GM12865 (cell line): ENCODE measurements at places on chromosomes 4 and X.

DNA sequence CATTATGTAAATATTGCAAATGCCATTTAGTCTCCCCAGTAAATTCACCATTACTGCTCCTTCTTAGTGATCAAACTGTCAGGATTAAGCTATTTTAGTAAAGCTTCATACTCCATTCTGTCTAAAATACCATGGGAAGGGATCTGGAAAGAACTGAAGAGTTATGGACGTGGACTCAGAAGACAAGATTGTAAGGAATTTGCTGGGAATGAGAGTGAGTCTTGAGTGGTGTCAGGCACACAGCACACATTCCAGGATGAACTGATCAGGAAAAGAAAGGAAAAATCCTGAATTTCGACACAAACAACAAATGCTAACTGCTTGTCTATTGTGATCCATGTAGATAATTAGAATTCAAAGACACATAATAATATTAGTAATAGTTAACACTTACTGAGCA, 311.0 kb downstream of the CENPC start:
- DNase-seq, result no peak

DNA sequence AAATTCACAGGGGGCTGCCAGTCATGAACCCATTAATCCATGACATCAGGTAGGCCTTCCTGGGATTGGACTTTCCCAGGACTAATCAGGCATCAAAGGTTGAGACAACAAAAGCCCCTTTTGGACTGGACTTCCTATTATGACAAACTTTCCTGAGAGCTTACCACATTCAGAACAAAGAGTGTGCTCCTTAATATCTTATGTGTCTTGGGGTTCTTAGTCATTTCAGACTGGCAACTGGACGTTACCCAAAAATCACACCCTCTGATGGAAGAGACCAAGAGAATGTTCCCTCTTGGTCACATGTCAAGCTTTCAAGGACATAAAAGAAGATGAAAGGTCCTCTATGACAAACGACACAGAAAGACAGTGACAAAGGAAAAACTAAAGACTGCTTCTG, 31.6 kb upstream of the PPP1R2C start:
- DNase-seq, result peak; percentile 12

GRCh38 chr4:836003-836511, 10.1 kb upstream of the CPLX1 start:
- DNase-seq, result no peak

- DNase-seq, result no peak
Observed at GRCh38 chrX:103453655-103454054, 65.6 kb downstream of the RAB40A start.

GRCh38 chrX:4930426-4930825, 1217.0 kb upstream of the PRKX start:
- no peak for DNase-seq

DNA sequence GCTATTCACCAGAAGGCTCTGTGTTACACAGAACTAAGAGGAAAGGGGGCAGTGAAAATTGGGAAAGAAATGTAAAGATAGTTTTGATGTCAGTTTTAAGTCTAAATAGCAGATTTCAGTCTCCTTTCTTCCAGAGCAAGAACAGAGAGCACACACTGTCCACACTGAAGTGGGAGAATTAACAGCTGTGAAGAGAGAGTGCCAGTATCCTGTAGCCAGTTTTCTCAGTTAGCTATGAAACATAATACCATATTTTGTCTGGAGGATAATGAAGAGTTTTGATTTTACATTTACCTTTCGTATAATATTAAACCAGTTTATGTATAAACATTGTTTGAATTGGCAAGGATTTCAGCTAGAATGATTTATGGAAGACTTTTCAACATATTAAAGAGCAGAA, 35.1 kb downstream of the FBXO8 start:
- no peak for DNase-seq

- DNase-seq, result no peak
Observed at GRCh38 chr4:113060853-113061252, 11.4 kb downstream of the ANK2 start.

GRCh38 chr4:182231080-182231479, 12.1 kb upstream of the TENM3 start:
- no peak for DNase-seq

DNA sequence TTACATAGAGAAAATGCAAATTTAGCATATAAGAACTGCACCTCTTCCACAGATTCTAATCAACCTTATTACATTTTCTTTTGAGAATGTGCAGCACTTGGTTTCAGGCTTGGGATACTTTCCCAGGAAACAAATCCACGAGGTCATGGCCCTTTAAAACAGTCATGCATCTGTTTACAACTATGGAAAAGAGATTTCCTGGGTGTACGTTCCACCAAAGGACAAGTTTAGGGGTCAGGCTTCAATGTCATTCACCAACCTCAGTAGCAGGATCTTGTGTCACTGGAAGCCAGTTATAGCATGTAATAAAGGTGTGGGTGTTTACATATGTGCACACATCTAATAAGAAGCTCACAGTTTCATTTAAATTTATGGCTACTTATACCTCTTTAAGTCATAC, 30.7 kb downstream of the EREG start:
- DNase-seq, result no peak

DNA sequence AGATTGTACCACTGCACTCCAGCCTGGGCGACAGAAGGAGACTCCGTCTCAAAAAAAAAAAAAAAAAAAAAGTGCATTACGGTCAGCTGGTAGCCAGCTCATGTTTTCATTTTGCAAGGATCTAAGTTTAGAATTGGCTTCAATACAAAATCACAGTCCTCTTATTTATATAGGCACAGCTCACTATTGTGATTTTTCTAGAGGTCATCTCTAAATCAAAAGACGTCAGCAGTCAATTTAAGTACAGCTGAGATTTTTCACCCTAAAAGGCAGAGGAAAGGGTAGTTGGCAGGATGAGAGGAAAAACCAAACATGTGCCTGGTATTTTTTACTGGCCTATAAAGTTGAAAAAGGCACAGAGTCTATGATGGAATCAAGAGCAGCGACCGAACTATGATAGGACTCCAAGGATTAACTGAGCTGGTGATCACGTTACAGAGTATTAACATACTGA, 30.8 kb downstream of the ASB5 start:
- DNase-seq, result no peak

GRCh38 chrX:139795196-139795595, 87.2 kb upstream of the MCF2 start:
- DNase-seq, result peak; percentile 79

- no peak for DNase-seq
Observed at GRCh38 chr4:184151988-184152485, 65.6 kb downstream of the ENPP6 start.

DNA sequence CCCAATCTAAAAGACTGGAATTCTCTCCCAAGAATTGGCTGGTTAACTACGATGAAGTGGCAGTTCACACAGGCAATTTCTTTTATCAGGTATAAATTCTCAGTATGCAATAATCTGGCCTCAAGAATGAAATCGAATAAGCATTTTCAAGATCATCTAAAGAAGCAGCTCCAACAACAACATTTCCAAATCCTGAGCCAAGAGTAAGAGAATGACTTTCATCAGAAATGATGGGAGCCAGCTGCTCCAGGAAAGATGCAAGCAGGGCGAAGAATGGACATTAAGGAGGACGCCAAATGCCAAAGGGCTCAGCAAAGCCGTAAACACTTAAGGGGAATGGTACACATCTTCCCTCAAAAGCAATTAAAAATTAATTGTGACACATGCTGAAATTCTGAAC, 12.0 kb downstream of the ADAMTS3 start:
- DNase-seq, result no peak

DNA sequence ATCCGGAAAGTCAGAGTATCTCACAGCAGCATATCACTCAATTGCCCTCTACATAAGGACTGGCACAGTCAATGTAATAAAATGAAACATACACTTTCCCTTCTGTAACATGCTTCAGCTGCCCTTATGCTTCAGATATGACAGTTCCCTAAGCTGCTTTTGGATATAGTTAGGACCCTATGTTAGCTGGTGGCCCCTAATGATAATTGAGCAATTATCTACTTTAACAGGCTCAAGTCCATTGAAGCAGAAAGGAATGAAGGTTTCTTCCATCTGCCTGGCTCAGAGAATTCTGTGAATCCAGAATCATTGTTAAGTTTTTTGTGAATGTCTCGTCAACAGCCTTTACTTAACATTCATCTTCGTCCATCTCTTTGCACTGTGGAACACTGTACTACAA, 951.2 kb upstream of the DIAPH2 start:
- no peak for DNase-seq

DNA sequence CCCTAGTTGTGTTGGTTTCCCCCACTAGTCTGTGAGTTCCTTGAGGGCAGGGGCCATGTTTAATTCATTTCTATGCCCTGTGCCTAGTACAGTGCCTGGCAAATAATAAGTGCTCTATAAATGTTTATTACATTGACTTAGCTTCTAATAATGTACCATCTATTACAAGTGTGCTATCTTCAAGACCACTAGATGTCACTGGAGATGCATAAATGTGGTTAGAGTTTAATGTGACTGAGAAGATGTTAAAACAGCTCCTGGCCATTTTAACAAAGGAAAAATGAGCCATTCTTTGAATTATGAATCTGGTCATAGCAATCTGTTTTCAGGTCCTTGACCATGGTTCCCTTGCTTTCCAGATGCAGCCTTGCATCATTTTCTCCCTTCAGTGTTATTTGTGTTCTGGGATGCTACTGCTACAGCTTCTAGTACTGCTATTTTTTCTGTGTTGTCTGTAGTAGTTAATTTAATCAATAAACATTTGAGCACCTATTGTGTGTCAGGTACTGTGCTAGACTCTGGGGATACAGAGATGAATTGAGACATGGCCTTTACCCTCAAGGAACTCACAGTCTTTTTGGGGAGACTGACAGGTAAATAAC, 43.2 kb downstream of the SLC9A6 start:
- DNase-seq, result peak; percentile 37

DNA sequence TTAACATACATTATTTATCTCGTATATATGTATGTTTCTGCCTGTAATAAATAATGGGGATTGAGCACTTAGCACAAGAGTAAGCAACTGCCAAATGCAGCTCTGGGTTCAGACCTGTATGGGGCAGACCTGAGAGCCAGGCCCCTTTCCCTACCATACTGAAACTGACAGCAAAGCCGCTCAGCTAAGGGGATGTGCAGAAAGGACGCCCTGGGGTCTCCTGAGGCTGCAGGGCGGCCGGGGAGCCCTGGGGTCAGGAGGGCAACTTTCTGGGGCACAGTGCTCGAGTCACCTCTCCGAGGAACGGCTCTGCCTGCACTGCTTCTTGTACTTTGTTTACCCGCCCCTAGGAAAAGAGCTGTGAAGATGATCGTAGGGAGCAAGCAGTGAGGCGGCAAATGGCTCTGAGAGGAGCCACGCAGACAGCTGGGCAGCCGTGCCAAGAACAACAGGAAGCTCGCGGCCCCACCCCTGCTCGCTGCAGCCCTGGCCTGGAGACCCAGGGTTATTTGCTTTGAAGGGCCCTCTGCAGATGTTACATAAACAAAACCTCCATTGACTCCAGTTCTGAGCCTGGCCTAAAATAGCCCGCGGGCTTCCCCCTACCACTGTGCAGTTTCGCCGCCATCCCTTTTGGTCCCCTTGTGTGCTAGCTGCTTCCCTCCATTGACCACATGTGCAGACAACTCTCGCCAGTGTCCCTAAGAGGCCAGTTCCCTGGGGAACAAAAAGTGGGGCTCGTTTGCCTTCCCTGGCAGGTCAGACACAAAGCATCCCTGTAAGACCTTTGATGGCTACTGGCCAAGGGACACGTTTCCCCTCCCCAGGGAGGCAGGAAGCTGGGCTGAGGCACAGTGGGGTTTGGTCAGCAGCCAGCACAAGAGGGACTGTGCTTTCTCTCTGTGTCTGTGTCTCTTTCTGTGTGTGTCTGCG, 111.3 kb upstream of the LNX1 start:
- peak; percentile 93 for DNase-seq

- DNase-seq, result no peak
Observed at GRCh38 chrX:23765449-23765848, 17.5 kb upstream of the SAT1 start.

DNA sequence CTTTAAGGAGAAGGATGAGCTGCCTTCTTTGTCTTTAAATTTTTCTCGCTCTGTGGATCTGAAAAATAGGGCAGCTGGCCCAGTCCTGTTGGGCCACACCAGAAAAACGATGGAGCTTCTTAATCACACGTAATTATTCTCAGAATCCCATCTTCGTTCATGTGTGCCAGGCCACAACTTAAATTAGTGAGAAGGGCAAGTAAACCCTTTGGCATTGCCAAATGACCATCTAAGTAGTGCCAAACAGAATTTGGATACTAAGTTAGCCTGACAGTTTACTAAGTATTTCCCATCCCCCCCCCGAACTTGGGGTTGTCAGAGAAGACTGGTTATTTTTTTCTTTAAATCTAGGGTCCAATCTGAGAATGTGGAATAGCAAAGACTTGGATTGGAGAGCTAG, 62.0 kb downstream of the CASP3 start:
- DNase-seq, result no peak

GRCh38 chr4:85522277-85522676, 47.3 kb downstream of the ARHGAP24 start:
- DNase-seq, result no peak

DNA sequence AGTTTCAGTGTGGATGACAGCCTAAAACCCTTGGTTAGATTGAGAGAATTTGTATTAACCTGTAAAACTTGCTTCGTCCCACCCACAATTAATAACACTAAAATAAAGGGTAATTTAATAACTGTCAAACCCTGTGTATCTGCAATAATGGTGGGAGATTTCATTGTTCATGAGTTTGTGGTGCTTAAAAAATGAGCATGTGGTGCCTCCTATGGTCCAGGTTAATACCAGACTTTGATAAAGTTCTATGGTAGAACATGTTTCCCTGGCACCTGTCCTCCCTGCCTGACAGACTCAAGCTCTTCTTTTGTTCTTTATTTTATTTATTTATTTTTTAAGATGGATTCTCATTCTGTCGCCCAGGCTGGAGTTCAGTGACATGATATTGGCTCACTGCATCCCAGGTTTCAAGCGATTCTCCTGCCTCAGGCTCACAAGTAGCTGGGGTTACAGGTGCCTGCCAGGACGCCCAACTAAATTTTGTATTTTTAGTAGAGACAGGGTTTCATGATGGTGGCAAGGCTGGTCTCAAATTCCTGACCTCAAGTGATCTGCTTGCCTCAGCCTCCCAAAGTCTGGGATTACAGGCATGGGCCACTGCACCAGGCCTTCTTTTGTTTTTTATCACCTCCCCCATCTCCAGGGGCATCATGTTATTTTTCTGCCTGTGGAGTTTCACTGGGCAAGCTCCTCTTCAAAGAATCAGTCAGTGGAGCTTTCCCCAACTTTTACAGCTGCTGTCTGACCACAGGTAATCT, 289.2 kb downstream of the NR3C2 start:
- DNase-seq, result no peak

DNA sequence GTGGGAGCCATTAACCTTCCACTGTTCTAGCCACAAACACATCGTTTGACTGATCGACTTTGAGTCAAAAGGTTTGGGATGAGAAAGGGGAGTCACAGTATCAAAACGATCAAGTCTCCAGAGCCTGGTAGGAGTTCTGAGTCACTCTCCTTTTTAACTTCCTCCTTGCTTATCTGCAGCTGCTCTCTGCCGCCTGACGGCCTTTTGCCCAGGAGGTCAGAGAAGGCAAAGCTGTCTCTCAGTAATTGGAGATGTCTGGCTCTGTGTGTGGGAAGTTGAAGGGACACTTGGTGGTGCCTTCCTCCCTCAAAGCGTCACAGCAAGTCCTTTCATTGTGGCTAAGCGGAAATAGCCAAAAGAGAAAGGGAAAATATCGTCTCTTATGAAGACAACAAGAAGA, 63.1 kb downstream of the ANOS1 start:
- DNase-seq, result no peak

- no peak for DNase-seq
Observed at GRCh38 chrX:40085102-40085551, 12.6 kb downstream of the BCOR start.
